ENCODE measurements at places on chromosomes 3 and 15.

GRCh38 chr15:100999369-100999768 lies 80.2 kb downstream of the LRRK1 start:
- DNase-seq, result no peak

- no peak for DNase-seq
Observed at GRCh38 chr3:197896421-197896820, 53.6 kb upstream of the RPL35A start.

DNA sequence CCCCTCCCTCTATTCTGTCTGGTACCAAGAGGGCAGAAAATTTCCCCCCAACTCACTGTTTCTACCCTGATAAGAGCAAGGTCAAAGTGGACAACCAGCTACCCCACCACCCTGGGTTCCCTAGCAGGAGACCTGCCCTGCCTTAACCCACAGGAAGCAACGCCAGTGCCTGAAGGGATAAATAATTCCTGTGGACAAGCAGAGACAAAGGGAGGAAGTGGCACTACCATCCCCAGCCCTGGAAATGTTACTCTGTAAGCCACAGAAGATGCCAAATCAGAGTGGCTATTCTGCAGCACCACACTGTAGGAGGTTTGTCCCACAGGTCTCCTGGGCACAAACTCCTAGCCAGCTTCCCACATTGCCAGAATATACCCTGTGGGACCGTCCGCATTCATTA lies 80.1 kb downstream of the DNAH12 start:
- no peak for DNase-seq

GRCh38 chr3:102926618-102927017 lies 491.8 kb downstream of the ZPLD1 start:
- no peak for DNase-seq

DNA sequence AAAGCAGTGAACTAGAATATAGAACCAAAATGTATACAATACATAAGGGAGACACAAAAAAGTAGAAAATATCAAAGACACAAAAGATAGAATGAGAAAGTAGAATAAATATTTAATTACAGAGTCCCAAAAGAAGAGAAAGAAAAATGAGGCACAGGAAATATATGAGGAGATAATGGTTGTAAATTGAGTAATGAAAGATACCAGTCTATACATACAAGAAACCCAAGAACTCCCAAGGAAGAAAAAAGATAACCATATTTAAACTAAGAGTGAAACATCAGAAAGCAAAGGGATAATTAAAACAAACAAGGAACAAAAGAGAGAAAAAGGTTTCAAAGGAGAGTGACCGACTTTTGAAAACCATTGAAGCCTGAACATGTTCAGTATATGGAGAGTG lies 47.3 kb downstream of the CPEB1 start:
- DNase-seq, result no peak

DNA sequence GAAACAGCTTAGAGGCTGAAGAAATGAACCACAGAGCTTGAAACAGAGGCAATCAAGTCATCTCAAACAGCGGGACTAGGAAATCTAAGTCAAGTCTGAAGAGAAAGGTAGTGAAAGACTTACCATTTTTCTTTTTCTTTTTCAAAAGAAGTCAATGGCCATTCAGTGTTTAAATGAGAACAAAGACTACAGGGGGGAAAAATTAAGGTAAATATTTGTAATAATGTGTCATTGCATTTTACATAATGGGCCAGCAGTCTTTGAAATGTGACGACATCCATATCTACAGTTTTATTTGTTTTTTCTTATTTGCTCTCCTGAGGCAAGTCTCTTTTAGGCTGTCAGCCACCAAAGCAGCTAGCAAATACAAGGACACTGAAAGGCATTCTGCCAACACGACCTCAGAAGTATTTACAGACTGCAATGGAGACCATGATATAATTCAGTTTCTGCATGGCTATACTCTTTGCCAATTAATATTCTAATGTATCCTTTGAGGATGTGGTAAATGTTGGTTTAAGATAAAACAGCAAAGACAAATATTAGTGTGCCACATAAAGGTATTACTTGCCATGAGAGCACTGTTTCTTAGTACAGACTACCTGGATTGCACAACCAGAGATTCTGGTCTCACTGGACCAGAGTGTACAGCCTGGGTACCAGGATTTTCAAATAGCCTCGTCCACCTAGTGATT lies 307.0 kb upstream of the THBS1 start:
- DNase-seq, result no peak

DNA sequence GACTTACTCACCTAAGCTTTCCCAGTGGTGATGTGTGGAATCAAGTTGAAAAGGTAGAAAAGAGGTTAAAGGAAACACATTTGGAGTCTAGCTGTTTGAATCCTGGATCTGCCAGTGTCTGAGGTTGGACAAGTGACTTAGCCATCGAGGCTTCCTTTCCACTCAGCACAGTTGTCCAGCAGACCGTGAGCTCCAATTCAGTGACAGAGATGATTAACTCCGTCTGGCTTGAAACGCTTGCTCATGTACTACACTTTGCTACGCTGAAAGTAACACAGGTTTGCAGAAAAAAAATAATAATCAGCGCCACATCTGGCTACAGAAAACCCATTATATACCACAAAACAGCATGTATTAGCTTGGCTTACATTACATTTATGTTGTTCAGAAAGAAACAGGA lies 364.9 kb upstream of the MCTP2 start:
- DNase-seq, result no peak

GRCh38 chr3:155407971-155408370 lies 114.5 kb upstream of the STRIT1 start:
- DNase-seq, result no peak

- peak; percentile 59 for DNase-seq
Observed at GRCh38 chr3:101780661-101781060, 1.6 kb downstream of the NXPE3 start.

GRCh38 chr15:80694611-80695098 lies 455 bp upstream of the ABHD17C start:
- DNase-seq, result no peak

GRCh38 chr15:68651916-68652525 lies 73.2 kb downstream of the CORO2B start:
- DNase-seq, result no peak

DNA sequence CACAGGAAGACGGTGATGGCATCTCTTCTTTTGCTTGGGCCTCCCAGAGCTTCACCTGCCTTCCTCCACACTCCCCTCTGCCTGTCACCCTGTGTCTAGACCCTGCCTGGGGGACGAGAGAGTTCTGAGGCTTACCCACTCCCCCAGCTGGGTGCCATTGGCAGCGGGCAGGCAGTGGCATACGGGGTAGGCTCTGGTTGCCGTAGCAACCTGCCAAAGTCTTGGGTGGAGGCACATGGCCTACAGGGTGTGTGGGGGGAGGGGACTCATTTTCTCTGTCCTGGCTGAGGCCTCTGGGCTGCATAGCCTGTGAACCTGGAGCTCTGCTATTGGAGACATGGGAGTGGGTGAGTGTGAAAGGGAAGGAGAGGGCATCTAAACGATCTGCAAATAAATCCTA lies 4.4 kb downstream of the INSYN1 start:
- DNase-seq, result no peak

- DNase-seq, result no peak
Observed at GRCh38 chr3:29493109-29493508, 212.2 kb downstream of the RBMS3 start.

DNA sequence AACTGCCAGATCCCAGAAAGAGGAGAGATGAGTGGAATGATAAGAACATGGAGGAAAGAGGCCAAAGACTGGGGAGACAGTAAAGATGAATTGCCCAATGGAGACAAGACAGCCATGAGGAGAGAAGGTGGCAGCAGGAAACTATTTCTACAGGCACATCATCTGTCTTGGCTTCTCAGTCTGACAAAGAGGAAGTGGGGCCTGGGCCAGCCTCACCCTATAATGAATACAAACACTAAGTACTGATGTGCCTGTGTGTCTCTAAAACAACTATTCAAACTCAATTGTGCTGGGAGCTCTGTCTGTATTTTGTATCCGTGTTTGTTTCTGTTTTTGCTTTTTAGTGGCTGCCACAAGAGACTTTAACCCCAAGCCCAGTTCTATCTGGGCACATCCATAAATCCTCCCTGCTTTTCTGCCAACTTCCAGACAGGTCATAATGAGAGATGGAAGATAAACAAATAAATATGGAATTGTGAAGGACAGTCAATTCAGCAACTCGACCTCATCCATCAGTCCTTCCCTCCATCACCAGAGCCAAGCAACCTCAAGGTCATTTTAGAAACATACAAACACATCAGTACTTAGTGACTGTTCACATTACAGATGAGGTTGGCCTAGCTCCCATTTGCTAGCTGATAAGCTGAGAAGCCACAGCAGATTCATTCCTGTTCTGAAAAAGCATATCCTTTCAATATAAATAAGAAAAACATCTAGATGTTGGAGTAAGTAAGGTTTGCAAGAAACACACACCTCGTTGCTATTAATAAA lies 116.7 kb downstream of the CADPS start:
- no peak for DNase-seq

- no peak for DNase-seq
Observed at GRCh38 chr15:59976480-59977271, 27.4 kb upstream of the FOXB1 start.
